ENCODE measurements at places on chromosomes 1 and 21.
A peak's percentile ranks its signal among the peaks of the same experiment; 100 is the strongest.

DNA sequence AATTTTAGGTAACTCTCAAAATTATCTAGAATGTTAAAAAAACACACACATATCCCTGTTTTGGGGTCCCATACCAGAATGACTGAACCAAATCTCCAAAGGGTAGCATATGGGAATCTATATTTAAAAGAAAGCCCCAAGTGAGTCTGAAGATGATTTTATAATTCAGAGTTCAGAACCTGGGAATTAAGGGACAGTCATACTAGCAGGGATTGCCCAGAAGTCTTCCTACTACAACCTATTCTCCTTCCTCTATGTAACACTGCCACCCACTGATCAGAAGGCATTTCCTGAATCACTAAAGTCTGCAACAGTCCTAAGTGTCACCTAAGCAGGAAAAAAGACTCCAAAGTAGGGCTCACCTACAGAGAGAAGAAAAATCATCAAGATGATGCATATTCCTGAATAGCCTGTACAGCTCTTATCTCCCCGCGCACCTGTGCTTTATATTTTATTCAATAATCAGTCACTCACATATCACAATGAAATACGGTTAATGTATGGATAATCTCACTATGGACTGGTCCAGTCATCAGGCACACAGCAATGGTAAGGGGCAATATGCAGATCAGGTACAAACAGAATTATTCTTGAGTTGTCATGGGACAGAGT lies 4.9 kb downstream of the RGS1 start:
- DNase-seq: peak; percentile 67

DNA sequence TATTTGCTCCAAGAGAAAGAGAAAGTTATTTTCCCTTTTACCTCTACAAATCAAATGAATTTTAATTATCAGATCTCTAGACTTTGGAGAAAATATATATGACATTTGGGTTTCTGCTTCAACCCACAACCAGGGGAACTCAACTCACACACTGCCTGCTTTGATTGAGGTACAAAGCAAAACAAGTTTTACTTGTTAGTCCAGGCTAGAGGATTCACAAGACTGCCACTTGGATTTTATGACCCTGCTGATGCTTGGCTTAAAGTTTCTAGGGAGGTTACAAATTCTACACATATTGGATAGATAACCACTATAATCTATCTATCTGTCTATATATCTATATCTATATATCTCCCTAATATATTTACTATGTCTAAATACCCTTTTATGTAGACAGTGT lies 467.3 kb upstream of the RGS18 start:
- DNase-seq: no peak

DNA sequence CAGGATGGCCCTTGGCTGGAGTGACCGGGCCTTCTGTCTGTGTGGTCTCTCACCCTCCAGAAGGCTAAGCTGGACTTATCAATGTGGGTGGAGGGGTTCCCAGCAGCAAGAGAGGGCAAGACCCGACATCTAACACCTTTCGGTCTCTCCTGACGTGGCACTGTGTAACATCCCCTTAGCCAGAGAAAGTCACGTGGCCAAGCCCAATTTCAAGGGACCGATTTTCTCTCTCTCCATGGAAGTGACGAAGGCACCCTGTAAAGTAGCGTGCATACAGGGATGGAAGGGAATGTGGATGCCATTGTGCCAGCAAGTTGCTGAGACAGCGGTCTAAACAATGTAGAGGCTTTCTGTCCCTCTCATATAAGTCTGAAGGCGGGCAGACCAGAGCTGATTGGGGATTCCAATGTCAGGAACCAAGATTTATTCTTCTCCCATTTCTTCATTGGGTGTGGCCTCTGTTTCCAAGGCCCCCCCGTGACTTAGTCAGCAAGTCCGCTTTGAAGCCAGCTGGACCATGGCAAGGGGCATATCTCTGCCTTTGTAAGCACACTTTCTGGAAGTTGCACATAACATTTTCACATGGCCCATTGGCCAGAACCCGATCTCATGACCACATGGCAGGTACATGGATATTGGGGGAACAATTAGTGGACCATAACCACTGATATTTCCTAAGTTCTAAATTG lies 12.5 kb downstream of the MX1 start:
- no peak for DNase-seq

DNA sequence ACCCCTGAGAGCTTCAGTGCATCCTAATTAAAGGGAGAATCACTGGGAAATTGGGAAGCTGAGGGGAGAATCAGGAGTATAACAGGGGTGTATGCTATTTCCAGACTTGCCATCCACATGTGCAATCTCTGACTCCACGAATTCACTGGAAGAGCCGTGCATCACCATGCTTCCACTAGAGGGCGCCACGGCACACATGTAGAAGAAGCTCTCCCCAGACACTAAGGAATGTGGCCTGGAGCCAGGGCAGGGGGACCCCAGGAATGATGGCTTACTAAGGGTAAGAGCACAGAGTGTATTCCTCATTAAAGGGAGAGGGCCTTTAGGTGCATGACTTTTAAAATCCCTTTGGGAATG lies 81.5 kb downstream of the ABCA4 start:
- DNase-seq: peak; percentile 59

GRCh38 chr1:57831624-57832023 lies 407.8 kb upstream of the DAB1 start:
- peak; percentile 97 for DNase-seq

GRCh38 chr1:177547200-177547599 lies 376.4 kb downstream of the BRINP2 start:
- DNase-seq: no peak

DNA sequence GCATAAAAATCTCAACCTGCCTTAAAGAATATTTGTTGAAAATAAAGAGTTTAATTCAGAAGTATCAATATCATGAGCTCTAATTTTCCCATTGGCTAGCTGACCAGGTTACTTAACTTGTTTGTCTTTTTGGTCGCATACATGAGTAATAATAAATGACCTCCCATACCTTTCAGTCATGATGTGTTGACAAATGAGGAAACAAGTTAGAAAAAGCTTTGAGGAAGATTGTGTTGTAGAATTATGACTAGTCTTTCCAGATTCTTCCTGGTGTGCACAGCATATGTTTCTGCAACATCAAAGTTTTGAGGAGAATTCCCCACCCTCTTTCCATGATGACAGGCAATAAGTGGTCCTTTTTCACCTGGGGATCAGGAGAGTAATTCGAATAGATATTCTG lies 17.6 kb upstream of the PAPPA2 start:
- no peak for DNase-seq

GRCh38 chr1:101540161-101540560 lies 303.3 kb downstream of the S1PR1 start:
- no peak for DNase-seq

DNA sequence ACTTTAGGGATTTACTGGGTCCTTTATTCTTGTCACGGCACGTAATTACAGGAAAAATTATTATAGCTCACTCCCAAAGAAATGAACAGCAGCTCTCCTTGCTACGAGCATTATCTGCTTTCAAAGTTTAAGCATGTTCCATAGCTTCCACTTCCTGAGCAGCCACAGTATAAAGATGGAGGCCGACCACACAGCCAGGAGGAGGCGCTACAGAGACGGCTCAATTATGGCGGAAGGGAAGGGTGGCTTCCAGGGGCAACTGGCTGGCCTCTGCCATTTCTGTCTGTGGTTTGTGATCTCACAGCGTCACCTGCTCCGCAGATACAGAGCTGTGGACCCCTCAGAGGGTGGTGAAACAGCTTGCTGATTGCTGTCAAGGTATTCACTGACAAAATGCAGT lies 212.3 kb upstream of the GREM2 start:
- no peak for DNase-seq

DNA sequence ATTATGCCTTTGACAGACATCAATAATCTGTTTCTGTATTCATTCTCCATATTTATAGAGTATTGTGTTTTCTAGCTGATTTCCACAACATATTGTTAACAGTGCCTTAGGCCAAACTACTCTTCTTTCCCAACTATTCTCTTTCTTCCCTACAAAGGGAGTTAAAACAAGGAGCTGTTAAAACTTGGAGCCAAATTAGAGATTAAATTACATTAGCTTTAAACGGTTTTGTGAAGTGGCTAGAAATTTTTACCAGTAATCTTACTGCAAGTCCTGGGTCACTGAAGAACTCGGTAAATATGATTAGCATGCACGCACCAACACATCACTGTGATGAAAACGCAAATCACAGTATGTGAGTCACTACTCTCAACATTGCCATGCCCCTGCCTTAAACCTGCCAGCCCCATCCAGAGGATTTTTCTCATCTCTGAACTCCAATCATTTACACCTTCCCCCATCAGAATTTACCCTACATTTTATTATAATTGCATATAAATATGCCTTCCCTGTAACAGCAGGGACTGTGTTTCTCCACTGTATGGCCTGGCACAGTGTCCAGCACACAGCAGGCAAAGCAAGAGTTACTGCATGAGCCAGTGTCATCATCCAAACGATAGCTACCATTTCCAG lies 1.5 kb upstream of the PRDX6 start:
- peak; percentile 87 for DNase-seq

DNA sequence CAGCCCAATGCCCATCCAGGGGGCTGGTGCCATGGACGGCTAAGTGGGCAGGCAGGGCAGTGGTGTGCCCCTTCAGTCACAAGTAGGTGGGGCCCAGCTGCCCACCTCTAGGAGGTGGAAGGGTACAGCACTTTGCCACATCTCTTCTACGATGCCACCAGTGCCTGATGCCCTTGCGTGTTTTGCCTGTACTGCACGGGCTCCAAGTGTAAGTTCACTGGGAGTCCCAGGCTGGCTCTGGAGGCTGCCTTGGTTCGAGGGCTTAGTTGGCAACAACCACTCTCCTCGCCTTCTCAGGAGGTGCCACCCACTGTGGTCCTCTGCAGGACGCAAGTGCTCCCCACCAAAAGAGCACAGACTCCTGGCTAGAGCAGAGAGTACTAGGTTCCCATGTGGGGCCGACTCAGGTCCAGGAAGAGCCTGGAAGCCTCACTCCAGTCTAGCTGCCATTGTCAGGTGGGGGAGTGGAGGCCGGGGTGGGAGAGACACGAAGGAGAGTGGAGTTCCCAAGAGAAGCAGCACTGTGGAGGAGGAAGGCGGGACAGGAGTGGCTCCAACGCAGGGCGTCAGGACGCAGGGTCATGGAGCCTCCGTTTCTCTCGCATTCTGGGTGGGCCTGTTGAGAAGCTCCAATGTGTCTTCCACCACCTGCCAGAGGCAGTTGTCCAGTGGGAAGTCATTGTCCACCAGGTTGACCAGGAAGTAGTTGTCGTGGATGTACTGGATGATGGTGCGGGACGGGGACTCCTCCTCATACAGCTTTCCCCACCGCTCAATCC lies 15.5 kb downstream of the MTHFR start:
- no peak for DNase-seq

GRCh38 chr1:75334876-75335389 lies 200.7 kb downstream of the LHX8 start:
- no peak for DNase-seq

DNA sequence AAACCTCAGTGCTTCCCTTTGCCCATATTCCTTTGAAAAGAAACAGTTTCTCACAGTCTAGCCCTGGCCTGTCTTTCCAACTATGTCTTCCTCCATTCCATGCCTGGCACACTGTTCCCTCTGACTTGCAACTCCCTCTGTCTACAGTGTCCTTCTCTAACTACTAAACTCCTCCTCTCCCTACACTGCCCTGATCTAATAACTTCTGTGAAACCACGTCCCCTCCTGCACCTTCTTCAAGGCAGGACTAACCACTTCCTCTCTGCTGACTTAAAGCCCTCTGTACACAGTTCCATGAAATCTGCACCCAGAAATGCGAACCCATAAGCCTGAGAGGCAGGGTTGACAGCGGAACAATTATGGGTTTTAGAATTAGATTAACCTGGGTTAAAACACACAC lies 62.2 kb upstream of the ATP1B1 start:
- peak; percentile 26 for DNase-seq

- DNase-seq: no peak
Measured at GRCh38 chr1:84403347-84403746, 5.1 kb downstream of the DNASE2B start.

DNA sequence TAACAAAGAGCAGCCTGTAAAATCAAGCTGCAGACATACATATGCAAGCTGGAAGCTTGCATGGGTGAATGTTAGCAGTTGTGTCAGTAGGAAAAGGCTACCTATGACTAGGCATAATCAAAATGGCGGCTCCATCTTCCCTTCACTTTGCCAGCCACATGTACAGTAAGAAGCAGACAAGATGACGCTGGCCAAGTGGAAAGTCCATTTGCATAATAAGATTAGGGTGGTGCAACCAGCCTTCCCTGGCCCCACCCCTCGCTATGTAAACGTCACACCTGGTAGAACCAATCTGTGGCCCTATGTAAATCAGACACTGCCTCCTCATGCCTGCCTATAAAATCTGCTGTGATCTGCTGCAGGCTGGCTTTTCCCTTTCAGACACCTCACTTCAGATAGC lies 171.9 kb upstream of the USP25 start:
- DNase-seq: no peak

GRCh38 chr1:248837781-248838356 lies at the start of gene ZNF672:
Gene ZNF672, plus strand, starts transcription at chr1:248838224. Its CDS starts 9,051 bp downstream, at chr1:248847275.
- peak; percentile 89 for DNase-seq

GRCh38 chr1:2314803-2315673 lies 76.3 kb downstream of the MORN1 start:
- no peak for DNase-seq

DNA sequence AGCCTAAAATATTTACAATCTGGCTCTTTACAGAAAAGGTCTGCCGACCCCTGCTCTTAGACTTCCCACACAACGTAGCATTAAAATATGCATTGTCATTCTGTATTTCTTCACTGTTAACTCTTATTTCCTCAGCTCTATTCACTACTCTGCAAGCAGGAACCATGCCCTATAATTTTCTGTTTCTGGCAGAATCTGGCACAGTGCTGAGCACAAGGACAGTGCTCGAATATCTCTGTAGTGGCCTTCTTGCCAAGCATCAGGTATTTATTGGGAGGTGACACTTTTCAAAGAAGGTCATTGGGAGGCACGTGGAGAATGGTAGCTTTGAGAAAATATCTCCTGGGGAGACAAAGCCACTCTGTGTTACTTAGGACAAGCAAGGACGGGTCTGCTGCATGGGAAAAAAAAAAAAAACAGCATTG lies 77.9 kb downstream of the PSMG1 start:
- no peak for DNase-seq

DNA sequence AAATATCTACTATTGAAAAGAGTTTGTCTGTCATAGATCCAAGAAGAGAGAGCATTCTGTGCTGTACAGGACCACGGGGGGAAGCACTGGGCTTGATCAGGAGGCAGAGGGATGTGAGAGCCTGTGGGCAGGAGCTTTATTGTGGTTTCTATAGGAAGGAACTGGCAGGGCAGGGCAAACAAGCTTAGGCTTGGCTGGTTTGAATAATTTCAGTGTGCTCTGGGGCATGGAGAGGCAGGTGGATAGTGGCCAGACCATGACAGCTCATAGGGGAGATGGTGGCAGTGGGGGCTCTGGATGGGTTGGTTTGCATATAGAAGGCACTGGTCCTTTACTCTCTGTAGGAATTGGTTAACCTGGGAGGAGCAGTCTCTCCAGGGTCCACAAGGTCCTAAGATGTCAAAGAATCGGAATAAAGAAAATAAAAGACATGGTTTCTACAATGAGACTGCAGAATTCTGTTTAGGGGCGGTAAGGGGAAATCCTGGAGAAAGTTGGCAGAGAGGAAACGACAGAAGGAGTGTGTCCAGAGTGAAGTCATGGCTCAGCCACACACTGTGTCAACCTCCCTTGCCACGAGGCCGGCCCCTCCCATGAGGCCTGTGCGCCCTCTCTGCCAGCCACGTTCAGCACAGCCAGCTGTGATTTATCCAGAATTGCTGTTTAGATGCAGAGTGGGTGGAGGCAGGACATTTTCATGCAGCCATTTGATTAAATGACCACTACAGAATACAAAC lies 81.7 kb upstream of the PGBD5 start:
- peak; percentile 77 for DNase-seq
